ENCODE measurements at places on chromosomes 6 and 20.
A peak's percentile ranks its signal among the peaks of the same experiment; 100 is the strongest.

DNA sequence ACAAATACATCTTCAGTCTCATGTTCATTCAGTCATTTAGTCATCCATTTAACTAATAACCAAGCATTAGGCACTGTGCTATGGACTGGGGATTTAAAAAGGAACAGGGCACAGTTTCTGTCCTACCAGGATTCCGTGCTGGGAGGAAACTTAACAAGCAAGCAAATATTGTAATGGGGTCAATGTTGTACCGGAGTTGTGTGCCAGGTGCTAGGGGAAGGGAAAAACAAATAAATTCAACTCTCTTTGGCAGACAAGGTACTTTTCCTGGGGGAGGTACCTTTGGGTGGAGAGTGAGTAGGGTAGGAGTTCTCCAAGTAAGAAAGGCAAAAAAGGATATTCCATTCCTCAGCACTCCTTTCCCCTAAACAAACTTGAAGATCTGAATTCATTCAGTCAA is 90.3 kb downstream of the OLIG3 start:
- no peak for DNase-seq

GRCh38 chr6:16238057-16238962 is at the start of gene GMPR:
GMPR (plus strand) TSS chr6:16238587; CDS start chr6:16238694, 107 bp downstream.
- DNase-seq, result peak; percentile 90

DNA sequence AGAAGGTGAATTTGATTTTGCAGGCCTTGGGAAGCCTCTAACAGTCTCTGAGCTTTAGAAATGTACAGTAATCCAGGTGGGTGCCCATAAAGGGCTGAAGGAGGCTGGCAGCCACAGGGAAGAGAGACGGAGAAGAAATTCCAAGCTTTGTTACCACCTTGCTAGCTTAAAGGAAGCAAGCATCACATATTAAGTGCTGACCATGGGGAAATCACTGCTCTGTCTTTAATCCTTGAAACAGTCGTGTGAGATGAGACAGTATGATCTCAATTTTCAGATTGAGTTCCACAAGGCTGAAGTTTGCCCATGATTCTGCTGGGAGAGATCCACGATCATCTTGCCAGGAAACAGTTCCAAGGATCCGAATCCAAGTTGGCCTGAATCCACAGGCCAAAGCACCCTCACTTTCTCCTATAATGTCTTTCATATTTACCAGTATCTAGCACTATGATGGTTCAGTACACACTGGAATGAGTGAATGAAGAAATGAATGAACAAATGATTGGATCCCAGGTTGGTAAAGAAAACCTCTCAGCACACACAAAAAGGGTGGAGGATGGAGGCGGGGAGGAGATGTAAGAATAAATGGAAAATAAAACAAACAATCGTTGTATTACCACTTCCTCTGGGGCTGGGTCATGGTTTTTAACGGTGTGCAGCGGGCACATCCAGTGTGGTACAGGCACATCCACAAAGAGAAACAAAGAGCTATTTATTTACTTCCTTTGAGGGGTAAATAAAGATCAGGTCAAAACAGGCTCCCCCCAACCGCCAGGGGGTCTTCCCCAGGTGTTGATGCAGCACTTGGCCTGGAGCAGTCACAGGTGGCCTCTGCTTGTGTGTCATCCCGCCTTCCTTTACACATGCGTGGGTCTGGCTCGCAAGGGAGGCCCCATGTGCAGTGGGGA is 28.2 kb upstream of the TAF8 start:
- DNase-seq, result no peak

- DNase-seq, result no peak
Observed at GRCh38 chr6:97656706-97657350, 373.8 kb upstream of the MMS22L start.

DNA sequence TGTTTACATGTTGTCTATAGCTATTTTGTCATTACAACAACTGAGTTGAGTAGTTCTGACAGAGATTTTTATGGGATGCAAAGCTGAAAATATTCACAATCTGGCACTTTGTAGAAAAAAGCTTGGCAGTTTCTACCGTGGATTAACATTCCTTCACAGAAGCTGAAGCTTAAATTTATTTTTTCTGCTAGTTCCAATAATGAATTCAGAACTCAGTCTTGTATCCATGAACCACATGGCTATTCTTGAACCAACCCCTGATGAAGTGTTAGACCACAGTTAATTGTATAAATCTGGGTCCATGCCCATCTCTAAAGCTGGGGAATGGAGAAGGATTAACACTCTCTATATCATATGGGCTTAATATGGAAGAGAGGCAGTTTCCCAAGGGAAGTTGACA is 743.8 kb upstream of the FLRT3 start:
- DNase-seq, result no peak

- DNase-seq, result peak; percentile 91
Observed at GRCh38 chr6:56370561-56371211, 123.3 kb upstream of the COL21A1 start.

DNA sequence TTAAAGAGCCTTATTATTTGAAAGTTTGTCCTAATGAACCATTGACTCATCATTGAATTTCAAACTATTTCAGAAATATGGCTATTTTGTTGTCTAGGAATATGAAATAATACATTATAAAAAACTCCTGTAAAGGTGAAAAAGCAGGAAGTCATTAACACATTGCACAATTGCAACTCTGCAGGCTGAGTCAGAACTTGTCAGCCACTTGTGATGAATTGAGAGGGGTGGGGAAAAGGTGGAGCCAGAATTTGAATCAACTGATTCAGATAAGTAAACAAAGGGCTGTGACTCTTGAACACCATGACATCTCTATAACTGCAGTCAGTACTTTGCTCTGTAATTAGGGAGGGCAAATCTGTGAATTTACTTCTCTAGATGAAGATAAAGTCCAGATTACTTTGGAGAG is 6.0 kb downstream of the C6orf141 start:
- no peak for DNase-seq

- no peak for DNase-seq
Observed at GRCh38 chr6:28903686-28904085, 20.1 kb downstream of the TRIM27 start.

DNA sequence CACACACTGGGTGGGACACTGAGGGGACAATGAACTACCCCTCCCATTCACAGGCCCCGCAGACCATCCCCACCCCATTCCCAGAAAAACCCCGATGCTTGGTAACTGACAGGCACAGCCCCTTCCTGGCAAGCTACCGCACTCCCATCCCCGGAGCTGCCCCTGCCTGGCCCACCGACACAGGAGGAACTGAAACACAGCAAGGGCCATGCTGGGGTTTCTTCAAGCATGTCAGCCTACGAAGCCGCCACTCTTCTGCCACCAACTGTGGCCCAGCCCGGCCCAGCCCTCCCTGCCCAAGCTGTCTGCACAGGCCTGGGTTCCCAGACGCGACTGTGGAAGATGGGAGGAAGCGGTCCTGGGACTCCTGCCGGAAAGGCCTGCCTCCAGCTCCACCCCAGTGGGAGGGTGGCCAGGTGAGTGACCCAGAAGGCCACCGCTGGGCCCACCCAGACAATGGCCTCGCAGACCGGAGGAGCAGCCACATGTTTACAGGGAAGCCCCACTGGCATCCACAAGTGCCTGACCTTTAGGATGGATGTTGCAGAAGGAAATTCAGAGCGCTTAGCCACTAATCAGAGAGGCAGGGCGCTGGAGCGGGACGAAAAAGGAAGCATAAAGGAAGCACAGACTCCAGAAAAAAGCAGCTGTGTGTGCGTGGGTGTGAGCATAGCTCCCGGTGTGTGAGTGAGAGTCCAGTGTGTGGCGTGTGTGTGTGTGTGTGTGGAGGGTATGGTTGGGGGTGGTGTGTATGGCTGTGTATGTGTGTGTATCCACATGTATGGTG is 91.6 kb downstream of the PRND start:
- DNase-seq, result peak; percentile 68

GRCh38 chr6:156113631-156114030 is 658.0 kb upstream of the NOX3 start:
- DNase-seq, result no peak

- DNase-seq, result no peak
Observed at GRCh38 chr6:1749041-1749440, 139.3 kb downstream of the FOXC1 start.

GRCh38 chr20:46221256-46221833 is 87.0 kb downstream of the CDH22 start:
- no peak for DNase-seq

DNA sequence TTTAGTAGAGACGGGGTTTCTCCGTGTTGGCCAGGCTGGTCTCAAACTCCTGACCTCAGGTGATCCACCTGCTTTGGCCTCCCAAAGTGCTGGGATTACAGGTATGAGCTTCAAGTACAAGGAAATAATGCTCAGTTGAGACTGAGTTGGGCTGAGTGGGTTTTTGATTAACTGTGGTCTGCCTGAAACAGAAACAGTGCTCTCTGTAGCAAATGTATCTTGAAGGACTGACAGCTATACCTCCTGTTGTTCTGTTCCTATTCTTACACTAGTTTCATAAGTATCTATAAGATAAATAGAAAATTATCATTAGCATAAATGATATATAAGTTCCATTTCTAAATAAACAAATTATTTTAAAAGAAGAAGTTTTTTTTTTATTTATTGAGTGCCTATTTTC is 142.8 kb upstream of the PTPRK start:
- DNase-seq, result no peak

DNA sequence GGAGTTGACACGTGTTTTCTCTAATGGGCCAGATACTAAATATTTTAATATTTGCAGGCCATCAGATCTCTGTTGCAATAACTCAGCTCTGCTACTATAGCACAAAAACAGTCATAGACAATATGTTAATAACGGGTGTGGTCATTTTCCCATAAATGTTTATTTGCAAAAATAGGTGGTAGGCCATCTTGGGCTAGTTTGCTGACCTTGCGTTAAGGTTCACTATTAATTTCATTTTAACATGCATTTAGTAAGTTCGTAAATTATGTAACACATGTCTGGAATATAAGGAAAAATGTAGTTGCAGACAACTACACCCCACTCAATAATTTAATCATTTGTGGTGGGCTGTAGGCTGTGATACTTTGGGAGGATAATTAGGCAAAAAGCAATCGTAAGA is 577.8 kb downstream of the PKHD1 start:
- DNase-seq, result no peak

DNA sequence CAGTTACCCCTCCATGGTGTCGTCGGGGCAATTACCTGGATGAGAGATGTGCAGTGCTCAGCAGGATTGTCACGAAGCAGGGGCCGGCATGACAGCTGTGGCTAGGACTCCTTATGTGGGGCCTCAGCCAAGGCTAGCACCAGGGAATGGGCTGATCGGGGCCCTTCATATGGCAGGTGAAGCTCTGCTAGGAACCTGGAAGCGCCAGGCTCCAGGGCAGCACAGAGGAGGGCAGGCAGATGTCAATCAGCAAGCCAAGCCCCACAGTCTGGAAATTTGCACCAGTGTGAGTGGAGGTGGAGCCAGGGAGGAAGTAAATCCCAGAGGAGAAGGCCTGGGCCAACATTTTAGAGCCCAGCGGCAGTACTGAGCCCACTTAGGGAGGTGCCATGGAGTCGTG is 21.2 kb downstream of the SYNDIG1 start:
- DNase-seq, result peak; percentile 43

DNA sequence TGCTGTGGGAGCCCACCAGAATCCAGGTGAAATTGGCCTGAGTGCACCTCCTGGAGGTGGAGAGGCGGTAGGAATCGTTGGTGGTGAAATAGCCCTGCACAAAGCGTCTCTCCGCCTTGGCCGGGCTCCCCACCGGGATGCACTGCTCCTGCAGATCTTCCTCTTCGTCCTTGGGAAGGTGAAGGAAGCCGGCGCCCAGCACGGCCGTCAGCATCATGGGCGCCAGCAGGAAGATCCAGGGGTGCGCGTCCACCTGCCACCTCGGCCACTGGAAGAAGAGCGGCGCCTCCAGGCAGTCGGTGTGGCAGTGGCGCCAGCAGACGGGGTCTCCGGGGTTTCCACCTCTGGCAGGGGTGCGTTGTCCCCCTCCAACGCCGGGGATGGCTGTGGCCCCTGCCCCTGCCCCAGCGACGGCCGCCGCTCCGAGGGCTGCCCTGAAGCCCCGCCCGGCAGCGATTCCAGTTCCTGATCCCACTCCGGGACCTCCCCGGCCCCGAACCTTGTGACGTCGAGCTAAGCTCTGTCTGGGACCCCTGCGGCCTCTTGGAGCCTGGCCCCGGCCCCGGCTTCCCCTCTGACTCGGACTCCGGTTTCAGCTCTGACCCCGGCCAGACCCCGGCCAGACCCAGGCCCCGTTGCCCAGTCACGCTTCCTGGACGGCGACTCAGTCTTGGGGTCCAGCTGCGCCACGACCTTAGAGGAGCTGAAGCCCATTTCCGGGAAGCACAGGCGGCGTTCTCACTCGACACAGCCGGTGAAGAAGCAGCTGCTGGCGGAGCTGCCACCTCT is 91.9 kb downstream of the CD164 start:
- no peak for DNase-seq

GRCh38 chr20:42987376-42988114 is 202.2 kb downstream of the PTPRT start:
- no peak for DNase-seq

DNA sequence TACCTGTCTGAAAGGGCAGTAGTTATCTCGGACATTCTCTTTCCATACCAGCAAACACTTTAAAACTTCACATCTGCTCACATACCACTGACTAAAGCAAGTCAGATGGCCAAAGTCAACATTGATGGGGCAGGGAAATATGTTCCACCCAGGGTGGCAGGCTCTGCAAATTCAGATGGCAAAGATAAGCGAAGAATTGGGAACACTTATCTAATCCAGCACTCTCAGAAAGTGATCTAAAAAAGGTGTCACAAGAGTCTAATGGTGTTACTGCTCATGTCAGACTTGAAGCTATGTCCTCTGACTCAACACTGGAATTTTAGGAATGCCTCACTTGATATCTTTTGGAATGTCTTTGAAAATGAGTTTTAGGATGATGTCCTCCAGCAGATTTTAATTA is 1086.2 kb downstream of the KIF16B start:
- no peak for DNase-seq

- no peak for DNase-seq
Observed at GRCh38 chr6:25369433-25370177, 90.4 kb downstream of the CARMIL1 start.

DNA sequence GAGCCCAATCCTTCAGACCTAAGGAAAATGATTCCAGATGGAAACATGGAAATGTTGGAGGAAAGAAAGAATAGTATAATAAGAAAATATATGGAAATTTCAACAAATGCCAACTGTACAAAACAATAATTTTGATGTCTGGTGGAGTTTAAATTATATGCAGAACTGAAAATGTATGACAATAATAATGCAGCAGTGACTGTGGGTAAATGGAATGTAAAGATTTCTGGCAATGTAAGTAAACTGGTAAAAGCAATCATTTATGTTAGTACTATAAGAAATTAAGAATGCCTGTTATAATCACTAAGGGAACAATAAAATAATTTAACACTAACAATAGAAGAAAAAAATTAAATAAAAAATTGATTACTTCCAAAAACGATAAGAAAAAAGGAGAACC is 89.0 kb downstream of the EDN1 start:
- DNase-seq, result no peak
